ENCODE measurements at places on chromosomes 13 and 19. TPM values are rescaled to one million over a fixed set of nuclear protein-coding genes. Genes with fewer than 3 reads are reported as not detected.

The ZNF823 gene
- 3.6 TPM for total RNA-seq

The MKNK2 gene
- total RNA-seq: 212 TPM

The ZNF829 gene
- total RNA-seq: not detected

The DACT3 gene
- 0.29 TPM for total RNA-seq

The COL4A1 gene
- 0.29 TPM for total RNA-seq

The LCP1 gene
- not detected for total RNA-seq

The C1QTNF9B gene
- not detected for total RNA-seq

The TEX26 gene
- total RNA-seq: not detected

The FGF21 gene
- not detected for total RNA-seq

The SH3GL1 gene
- 43.5 TPM for total RNA-seq

The RNF17 gene
- total RNA-seq: not detected

The STOML3 gene
- not detected for total RNA-seq

The C19orf18 gene
- total RNA-seq: not detected

The LGI4 gene
- not detected for total RNA-seq

The GPC5 gene
- total RNA-seq: not detected

The SIGLEC14 gene
- not detected for total RNA-seq

The ETV2 gene
- 2.0 TPM for total RNA-seq

The KCNJ14 gene
- total RNA-seq: 2.7 TPM

The ZNF177 gene
- total RNA-seq: 0.03 TPM

The MEGF8 gene
- 17.6 TPM for total RNA-seq

The NXNL1 gene
- total RNA-seq: not detected

The CEACAM5 gene
- 3.2 TPM for total RNA-seq

The URAD gene
- total RNA-seq: not detected

The UBE2L5 gene
- total RNA-seq: not detected

The ZNF432 gene
- total RNA-seq: 5.3 TPM

The CYP4F2 gene
- total RNA-seq: not detected

The LSR gene
- total RNA-seq: 475 TPM

The CEBPG gene
- 35.9 TPM for total RNA-seq

The LILRB4 gene
- total RNA-seq: not detected

The ANGPTL4 gene
- total RNA-seq: not detected

The ZNF723 gene
- not detected for total RNA-seq

The FCER2 gene
- total RNA-seq: not detected

The PCDH20 gene
- 0.18 TPM for total RNA-seq

The TMEM59L gene
- not detected for total RNA-seq

The TEX29 gene
- total RNA-seq: not detected

The SIGLEC9 gene
- total RNA-seq: not detected

The IFNL1 gene
- not detected for total RNA-seq

The SIPA1L3 gene
- 98.5 TPM for total RNA-seq

The EDNRB gene
- not detected for total RNA-seq

The CFAP97D2 gene
- total RNA-seq: not detected

The MYO1F gene
- total RNA-seq: not detected

The ZGLP1 gene
- total RNA-seq: 0.16 TPM

The FCAR gene
- total RNA-seq: not detected

The PDE4C gene
- not detected for total RNA-seq

The GPR183 gene
- not detected for total RNA-seq

The RFPL4AL1 gene
- not detected for total RNA-seq

The FFAR3 gene
- not detected for total RNA-seq

The PLPPR2 gene
- total RNA-seq: 3.6 TPM

The LILRA6 gene
- not detected for total RNA-seq

The PLIN3 gene
- total RNA-seq: 70.9 TPM

The DOCK6 gene
- total RNA-seq: 19.4 TPM

The PLVAP gene
- not detected for total RNA-seq
